ENCODE measurements at places on chromosomes 3 and 15.
A peak's percentile ranks its signal among the peaks of the same experiment; 100 is the strongest.

- DNase-seq = no peak
Measured at GRCh38 chr3:37291275-37291700, 116.9 kb upstream of the LRRFIP2 start.

GRCh38 chr3:106333911-106334618, 465.3 kb upstream of the CBLB start:
- peak; percentile 30 for DNase-seq

DNA sequence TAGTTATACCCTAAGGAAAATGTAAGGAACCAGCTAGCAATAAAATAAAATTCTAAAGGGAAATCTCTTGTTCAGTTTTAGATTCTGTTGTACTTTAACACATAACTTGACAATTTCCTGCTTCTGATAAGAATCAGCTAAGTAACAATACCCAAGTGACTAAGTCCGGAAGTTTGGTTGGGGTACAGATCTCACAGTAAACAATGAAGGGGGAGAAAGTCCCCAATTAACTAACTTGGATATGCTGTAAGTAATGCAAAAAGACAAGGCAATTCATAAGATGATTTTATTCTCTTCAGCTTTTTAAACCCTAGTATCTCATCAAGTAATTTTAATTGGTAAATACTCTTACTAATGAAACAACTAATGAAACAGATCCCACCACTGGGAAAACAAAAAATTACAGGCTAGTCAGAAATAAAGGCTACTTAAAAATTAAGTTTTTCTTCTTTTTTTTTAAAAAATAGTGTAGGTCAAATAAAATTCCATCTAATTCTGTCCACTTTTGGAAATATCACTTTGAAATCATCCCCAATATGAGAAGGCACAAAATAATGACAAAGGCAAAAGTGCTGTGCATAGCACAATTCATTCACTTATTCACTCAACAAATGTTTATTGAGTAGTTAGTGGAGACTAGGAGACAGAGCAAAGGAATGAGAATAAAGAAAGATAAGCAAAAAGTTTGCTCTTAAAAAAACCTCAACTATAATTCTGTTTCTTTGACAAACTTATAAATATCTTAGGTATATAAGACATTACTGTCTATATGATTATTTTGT, 37.8 kb upstream of the IL20RB start:
- DNase-seq = peak; percentile 78

DNA sequence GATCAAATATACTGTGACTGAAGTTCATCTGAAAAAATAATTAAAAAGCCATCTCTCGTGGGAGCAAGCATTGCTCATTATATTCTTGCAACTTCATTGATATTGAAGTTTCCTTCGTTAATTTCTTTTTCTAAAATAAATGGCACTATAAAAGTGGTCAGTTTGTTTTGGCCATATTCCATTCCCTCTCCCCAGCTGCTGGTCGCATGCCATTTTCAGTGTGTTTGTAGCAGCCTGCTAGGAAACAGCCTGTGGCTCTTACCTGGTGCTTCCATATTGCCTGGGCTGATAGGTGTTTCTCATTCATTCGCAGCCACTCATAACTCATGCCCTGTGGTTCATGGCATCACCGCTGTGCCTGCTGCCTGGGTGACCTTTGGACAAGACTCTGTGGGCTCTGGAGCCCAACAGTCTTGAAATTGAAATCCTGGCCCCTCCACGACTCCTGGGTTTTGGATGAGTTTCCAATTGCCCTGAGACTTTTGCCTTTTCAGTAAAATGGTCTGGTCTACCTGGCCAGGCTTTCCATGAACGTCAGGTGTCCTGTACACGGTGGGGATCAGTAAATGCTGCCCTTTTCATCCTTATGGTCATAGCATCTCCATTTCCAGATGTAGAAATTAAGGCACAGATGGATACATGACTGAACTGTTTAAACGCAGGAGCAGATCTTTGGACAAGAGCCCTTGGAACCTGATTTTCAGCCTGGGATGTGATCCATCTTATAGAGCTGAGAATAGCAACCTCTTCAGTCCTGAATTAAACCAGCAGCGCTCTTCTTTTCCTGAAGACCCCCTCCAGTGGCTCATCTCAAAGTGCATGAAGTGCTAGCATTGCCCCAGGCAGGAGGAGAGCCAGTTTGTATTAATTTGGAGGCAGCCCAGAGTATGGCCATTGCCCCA, 69.4 kb downstream of the SLCO3A1 start:
- DNase-seq = no peak

GRCh38 chr3:64677961-64678716, 9.7 kb downstream of the ADAMTS9 start:
- DNase-seq = no peak

- no peak for DNase-seq
Measured at GRCh38 chr3:61562721-61563312, 1.4 kb downstream of the PTPRG start.

GRCh38 chr3:34955680-34956079, 683.6 kb upstream of the ARPP21 start:
- no peak for DNase-seq

DNA sequence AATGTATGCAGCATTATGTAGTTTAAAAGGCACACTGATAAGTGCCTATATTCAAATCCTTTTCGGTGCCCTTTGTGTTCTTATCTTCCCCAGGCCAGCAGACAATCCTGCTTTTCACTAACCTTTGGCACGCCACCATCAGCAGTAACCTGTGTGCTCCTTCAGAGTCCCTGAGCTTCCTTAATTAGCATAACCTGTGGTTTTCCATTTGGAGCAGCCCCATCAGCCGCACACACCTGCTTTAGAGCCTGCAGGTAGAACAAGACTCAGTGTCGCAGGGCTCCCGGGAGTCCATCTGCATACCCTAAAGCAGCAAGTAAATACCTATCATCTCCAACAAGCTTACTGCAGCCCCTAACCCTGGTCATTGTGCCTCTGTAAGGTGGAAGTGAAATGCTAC, 755.1 kb downstream of the ROBO2 start:
- DNase-seq = no peak

DNA sequence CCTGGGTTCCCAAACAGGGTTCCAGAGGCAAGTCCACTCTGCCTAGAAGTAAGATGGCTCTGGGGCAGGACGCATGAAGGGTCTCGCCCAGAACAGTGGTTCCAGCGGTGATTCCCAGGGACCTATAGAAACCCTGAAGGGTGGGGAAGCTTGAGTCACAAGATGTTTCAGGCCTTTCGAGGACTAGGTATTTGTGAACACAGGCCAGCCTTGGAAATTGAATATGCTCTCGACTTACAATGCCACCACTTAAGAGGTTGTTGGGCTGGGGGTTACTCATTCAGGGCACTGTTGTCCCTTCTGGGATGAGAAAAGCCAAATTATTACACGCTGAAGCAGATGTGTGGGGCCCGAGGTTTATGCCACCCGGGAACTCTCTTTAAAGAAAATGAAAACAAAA, 152.0 kb downstream of the TJP1 start:
- DNase-seq = no peak

- DNase-seq = no peak
Measured at GRCh38 chr3:9947025-9947995, 4.9 kb downstream of the PRRT3 start.

- DNase-seq = no peak
Measured at GRCh38 chr15:83871808-83872559, 218.1 kb downstream of the ADAMTSL3 start.

DNA sequence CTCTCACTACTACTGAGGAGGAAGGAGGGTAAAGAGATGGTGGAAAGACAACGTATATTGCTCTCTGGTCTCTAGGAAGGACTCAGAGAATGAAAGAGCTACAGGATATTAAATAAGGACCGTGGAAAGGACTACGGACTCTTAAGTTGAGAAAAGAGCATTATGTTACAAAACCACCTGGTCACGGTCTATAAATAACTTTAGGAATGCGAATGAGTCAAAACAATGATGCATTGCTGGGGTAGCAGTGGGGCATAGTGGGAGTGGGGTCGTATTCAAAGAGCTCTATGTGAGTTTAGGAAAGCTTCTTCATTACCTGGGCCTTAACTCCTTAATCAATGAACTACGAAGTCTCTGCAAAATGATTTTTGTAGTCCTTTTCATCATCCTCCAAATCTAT, 295.7 kb upstream of the SOX14 start:
- no peak for DNase-seq

GRCh38 chr3:46733026-46733800, 15.5 kb upstream of the PRSS50 start:
- DNase-seq = no peak

DNA sequence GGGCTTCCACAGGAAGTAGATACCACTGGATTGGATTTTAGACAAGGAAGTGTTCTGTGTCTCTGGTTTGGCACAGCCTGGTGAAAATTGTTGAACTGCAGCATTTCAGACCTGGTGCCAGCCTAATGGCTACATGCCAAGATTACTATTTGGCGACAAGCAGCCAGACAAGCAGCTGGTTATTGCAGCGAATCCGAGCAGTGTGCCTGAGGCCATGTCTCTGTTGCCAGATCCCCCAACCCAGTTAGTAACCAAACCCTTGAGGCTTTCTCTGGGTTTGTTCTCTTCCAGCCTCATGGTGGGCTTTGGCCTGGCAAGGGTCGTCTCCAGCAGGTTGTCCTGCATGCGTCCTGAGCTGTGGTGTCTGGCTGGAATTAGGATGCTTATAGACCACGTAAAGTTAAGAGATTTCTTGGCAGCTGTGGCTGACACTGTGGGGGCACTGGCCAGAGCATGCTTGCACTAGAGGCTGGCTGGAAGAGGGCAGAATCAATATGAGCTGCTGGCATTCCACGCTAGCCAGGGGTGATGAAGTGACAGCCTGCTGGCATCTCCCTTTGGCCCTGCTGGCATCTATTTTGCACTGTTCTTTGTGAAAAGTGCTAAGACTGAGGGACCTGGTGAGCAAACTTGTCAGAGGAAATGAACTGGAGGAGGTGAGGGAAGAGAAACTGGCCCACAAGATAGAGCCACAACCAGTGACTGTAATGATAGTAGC, 172.6 kb downstream of the RBMS3 start:
- DNase-seq = no peak

- no peak for DNase-seq
Measured at GRCh38 chr15:64732156-64732860, 43.1 kb downstream of the RBPMS2 start.

GRCh38 chr3:134798681-134799311, 3.7 kb downstream of the EPHB1 start:
- DNase-seq = no peak

DNA sequence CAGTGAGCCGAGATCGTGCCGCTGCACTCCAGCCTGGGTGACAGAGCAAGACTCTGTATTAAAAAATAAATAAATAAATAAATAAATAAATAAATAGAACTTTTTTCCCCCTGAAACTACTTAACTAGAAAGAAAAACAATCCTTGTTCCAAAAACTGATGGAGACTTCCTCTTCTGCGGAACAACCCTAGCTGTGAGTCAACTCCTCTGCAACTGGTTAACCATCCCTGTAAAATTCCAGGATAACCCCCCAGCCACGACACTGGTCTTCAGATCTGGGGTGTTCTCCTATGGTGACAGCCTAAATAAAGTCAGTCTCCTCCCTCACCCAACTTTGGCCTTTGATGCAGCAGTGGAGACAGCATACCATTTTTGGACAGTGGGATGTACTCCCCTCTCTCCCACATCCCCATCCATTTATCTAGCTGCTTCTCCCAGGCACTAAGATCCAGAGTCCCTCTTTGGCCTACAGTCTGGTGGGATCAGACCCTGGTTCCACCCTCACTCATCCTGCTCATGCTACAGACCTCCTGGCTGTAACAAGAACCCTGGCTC, 352.6 kb downstream of the OCA2 start:
- no peak for DNase-seq

DNA sequence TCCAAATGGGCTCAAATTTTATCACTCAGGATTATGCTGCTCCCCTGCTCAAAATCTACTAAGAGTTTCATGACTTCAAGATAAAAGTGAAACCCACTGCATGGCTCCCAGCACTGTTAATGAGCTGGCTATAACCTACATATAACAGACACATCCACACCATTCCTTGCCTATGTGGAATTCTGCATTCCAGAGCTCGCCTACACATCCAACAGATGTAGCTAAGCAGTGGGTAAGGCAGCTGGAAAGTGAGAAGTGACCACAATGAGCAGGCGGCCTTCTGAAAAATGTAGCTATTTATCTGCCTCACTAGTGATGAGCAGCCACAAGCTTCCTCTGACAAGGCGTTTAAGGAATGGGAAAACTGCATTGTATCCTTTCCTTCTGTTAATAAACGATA, 92.0 kb upstream of the TRIM42 start:
- no peak for DNase-seq

GRCh38 chr3:67030785-67031740, 33.0 kb downstream of the KBTBD8 start:
- DNase-seq = no peak

- no peak for DNase-seq
Measured at GRCh38 chr15:27328186-27328585, 357.2 kb downstream of the GABRG3 start.

- DNase-seq = peak; percentile 8
Measured at GRCh38 chr15:77409259-77410156, 10.4 kb downstream of the PEAK1 start.

DNA sequence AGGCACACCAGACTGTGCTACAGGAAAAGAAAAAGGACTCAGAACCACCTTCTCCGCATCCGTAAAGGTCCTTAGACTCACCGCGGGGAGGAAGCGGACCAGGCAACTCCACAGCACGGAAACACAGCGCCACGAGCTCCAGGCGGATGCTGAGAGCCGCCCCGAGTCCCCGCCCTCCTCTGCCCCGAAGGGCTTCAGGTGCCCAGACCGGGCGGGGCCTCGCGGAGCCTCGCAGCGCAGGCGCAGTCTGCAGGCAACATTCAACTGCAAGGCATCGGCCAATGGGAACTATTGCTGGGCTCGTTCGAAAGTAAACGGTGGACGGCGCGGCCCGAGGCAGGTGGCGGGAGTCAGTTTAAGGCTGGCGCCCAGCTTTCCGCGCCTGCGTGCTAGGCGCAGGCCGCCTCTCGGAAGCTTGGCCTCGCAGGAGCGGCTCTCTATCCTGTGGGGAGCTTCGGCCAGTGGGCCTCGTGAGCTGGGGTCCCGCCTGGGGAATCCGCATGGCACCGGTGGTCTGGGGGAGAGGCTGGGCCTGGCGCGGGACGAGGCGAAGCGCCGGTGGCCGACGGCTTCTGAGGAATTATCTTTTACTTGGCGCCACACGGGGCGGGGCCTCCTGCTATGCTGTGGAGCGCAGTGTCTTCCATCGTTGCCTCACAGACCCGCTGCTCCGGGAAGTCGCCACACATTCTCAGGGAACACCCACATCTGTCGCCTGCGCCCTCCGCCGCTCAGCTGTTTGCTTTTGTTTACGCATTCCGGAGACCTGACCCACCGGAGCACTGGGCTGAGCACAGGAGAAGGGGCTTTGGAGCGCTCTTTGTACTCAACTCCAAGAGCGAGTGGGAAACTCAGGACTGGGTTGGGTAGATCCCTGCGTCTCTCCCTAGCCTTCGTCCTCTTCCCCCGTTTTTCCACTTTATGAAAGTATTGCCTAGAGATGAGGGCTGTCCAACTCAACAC, at the start of gene TRIM59:
TRIM59 (minus strand) TSS at position 151 of the 963 bp plus-strand sequence. CDS start 10,603 bp downstream, outside the sequence.
- DNase-seq = peak; percentile 96

GRCh38 chr15:55649058-55649423, 60.9 kb upstream of the PYGO1 start:
- DNase-seq = no peak

All from CD4-positive, alpha-beta memory T cell (primary cell).